ACHN (cell line): ENCODE measurements at places on chromosomes 4 and X.
A peak's percentile ranks its signal among the peaks of the same experiment; 100 is the strongest.

GRCh38 chr4:93317561-93317960, 511.0 kb upstream of the ATOH1 start:
- no peak for DNase-seq

GRCh38 chr4:2787230-2788100, 5.4 kb upstream of the SH3BP2 start:
- DNase-seq = no peak

DNA sequence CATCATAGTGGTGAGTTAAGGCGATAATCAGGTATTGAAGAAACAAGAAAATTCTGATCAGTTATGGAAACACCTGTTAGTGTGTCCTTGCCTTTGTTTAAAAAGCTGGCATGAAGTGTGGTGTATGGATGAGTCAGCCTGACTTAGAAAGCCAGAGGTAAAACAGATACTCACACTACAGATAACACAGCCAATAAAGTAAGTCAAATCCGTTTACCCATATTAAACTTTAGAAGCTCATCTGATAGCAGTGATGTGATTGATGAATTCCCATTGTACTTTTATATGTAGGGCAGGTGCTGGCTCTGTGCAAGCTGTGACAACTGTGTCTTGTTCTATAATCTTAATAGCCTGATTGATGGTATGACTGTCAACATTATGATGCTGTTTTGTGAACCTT, 1392.7 kb upstream of the IGFBP7 start:
- no peak for DNase-seq

- peak; percentile 67 for DNase-seq
These were observed 88.6 kb upstream of the TRIM2 start for GRCh38 chr4:153115322-153116290.

GRCh38 chr4:141999446-142000143, 363.2 kb downstream of the IL15 start:
- DNase-seq = no peak

- DNase-seq = peak; percentile 6
These were observed 24.5 kb upstream of the MSN start for GRCh38 chrX:65642914-65643491.

DNA sequence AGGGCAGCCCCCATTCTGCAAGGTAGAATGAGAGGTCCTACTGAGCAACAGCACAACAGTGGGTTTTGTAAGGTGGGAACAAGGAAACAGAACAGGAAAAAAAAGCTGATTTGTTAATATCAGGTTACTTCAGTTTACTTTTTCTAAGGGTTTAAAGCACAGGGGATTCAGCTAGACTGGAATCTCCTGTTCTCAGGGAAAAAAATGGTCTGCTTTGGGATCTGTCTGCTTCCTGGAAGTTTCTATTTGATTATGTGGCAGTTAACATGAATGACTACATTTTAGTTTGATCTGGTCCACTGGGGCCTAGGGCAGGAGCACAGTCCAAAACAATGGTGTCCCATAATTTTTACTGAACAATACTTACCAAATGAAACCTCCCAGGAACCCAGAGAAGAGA, 104.6 kb downstream of the FBXW7 start:
- no peak for DNase-seq

DNA sequence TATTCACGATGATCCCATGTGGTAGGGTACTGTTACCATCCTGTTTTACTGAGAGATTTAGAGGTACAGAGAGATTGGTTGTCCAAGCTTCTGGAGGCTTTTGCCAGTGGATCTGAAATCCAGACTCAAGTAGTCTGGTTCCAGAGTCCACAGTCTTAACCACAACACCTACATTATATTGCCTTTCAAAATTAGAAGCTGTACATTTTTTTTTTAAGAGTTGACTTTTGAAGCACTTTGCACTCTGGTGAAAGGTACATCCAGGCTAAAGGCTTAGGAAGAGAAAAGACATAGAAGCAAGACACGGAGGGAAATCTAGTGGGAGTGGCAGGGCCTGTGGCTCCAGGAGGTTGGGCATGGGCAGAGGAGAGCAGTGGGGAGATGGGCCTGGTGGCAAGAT, 122.1 kb downstream of the AFF1 start:
- no peak for DNase-seq

- no peak for DNase-seq
These were observed 39.4 kb downstream of the GEMIN8 start for GRCh38 chrX:13990126-13990800.

DNA sequence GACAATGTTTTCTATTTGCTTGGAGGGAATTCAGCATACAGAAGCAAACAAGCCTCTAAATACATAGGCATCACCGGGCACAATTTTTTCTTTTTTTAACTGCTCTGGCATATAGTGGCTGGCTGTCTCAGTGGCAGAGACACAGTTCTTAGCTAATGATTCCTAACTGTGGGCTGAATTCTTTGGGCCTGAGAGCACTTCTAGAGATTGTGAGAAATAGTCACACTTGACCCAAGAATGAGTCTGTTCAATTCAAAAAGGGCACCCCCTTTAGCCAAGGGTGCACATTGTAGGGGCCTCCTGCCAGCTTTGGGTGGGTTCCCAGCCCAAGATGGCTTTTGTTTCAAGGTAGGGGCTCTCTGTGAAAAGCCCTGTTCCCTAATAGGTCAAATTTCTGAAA, 345.7 kb downstream of the ARHGAP10 start:
- DNase-seq = no peak

GRCh38 chr4:41448934-41449333, 89.0 kb upstream of the LIMCH1 start:
- DNase-seq = no peak

- peak; percentile 23 for DNase-seq
These were observed 293.2 kb downstream of the FBXO8 start for GRCh38 chr4:173990126-173990868.

GRCh38 chr4:71188156-71188640, 150.6 kb upstream of the SLC4A4 start:
- DNase-seq = no peak

- DNase-seq = no peak
These were observed 226.8 kb downstream of the CAMK2D start for GRCh38 chr4:113534711-113535110.

- DNase-seq = no peak
These were observed 15.4 kb upstream of the OCIAD1 start for GRCh38 chr4:48815483-48815882.

- DNase-seq = no peak
These were observed 37.1 kb downstream of the SMARCAD1 start for GRCh38 chr4:94244829-94245185.

GRCh38 chr4:1344696-1345095, 2.3 kb upstream of the UVSSA start:
- DNase-seq = no peak

GRCh38 chr4:186500721-186501304, 54.6 kb downstream of the MTNR1A start:
- no peak for DNase-seq

DNA sequence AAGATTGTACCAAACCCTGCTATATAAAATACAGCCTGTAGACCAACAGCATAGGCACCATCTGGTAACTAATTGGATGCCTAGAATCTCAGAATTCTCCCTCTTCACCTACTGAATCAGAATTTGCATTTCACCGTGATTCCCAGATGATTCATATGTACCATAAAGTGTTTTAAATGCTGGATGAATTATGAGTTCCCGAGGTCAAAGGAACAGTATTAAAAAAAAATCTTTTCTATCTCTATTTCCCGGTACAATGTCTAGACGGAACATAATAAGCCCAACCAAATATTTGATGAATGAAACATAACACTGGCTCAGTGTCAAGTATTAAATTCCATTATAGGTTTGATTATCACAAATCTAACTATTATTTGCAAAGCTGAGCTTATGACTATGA, 280.0 kb downstream of the ANKRD50 start:
- no peak for DNase-seq

DNA sequence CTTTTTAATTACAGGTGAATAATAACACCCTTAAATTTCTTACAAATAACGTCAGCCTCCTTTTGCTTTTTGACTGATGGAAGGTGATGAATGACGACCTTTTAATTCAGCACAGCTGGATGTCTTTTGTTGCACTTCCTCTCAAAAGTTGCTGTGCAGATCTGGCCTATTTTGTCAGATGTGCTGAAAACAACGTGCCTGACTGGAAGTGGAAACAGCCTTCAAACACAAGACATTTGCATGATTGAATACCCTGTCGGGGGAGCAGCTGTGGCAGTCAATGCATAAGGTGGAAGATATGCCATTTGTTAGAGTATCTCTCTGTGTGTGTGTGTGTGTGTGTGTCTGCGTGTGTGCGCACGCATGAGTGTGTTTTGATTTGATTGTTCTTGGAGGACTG, 579.7 kb downstream of the SPRY1 start:
- DNase-seq = no peak

DNA sequence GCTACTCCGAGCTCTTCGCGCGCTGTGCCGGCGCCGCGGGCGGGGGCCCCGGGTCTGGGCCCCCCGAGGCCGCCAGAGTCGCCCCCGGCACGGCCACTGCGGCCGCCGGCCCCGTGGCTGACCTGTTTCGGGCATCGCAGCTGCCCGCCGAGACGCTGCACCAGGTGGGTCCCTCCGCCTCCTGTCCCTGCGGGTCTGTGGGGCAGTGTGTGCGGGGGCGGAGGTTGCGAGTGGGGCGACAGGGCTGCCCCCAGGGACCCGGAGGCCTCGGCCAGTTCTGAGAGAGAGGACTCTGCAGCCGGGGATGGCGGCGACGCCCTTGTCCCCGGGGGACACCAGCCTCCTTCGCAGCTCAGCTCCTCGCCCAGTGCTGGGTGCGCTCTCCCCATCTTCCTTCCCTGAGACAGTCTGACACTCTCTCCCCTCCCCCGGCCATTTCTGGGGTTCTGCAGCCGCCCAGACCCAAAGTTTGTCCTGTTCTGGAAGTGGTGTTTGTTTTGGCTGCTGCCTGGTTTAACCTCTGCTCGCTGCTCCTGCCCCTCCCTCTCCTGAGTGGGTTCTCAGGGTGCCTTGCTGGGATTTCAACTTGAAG, 609 bp downstream of the REPS2 start:
- DNase-seq = no peak

DNA sequence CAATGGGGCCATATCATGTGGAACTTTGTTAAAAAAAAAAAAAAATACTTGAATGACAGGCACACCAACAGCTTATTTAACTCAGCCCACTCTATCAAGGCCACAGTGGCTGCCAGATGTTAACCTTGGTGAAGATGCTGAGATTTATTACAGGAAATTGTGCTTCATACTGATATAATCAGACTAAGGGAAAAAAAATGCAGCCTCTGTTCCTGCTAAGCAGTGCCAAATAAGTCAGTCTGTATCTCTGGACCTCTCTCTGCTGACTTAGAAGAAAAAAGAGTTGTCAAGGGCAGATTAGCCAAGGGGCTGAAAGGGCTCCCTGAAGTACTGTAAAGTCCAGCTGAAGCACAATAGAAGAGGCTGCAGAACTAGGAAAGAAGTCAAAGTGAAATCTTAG, 677.7 kb upstream of the HTR2C start:
- DNase-seq = no peak

- no peak for DNase-seq
These were observed 191.2 kb downstream of the IDS start for GRCh38 chrX:149313871-149314371.
